ENCODE measurements at places on chromosomes 16 and 17.

GRCh38 chr16:7887316-7887715 lies 554.7 kb downstream of the RBFOX1 start:
- no peak for DNase-seq

DNA sequence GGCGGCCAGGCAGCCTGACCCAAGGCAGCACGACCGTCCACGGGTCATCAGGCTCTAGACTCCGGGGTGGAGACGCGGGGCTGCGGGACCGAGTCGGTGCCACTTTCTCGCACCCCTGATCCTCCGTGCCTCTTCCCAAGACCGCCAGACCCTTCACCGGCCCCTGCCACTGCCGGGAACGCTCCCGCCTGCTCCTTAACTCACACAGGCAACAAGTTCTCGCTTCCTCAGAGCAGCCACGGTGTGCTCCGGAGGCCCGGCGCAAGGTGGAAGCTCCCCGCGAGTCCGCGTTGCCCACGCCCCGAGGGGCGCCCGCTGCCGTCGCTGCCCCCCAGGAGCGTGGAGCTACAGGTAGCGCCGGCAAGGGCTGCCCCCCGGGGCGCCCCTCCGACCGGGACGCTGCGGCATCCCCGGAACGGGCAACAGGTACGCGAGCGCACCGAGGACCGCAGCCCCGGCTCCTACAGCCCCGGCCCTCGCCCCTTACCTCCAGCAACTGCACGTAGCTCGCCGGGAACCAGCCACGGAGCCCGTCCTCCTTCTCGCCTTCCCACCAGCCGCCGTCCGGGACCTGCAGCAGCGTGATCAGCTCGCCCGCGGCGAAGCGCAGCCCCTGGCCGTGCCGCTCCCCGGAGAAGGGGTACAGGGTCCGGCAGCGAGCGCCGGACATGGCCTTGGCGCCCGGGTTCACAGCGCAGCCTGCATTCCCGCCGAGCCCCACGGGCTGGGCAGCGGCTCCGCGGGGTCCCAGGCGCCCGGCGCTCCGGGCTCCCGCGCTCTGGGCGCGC lies 491 bp downstream of the GAS7 start:
- DNase-seq, result no peak

DNA sequence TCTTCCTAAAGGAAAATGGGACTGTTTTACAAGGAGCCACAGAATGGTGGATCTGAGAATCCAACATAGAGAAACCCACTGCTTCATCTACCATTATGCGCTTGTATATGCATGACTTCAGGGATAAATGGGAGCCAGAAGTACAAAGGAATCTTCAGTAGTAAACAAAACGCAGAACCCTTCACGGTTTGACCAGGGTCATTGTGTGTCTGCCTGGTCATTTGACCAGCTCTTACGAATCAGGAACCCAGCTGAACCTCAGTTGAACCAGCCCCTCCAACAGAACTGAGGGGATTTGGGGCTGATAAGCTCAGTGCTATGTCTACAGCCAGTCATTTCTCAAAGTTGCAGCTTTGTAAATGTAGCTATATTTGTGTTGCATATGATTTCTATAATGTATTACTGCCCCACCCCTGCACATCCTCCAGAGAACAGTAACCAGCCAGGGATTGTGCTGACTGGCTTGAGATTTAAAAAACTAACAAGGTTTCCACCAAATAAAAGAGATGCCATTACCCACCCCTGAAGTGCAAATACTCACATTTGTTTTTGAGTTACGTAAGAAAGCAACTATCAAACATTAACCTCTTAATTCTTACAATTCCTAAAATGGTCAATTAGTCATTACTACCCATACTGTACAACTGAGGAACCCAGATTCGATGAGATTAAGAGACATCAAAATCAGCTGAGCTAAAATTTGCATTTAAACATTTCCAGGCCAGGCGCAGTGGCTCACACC lies 6.3 kb downstream of the CMTM4 start:
- no peak for DNase-seq

DNA sequence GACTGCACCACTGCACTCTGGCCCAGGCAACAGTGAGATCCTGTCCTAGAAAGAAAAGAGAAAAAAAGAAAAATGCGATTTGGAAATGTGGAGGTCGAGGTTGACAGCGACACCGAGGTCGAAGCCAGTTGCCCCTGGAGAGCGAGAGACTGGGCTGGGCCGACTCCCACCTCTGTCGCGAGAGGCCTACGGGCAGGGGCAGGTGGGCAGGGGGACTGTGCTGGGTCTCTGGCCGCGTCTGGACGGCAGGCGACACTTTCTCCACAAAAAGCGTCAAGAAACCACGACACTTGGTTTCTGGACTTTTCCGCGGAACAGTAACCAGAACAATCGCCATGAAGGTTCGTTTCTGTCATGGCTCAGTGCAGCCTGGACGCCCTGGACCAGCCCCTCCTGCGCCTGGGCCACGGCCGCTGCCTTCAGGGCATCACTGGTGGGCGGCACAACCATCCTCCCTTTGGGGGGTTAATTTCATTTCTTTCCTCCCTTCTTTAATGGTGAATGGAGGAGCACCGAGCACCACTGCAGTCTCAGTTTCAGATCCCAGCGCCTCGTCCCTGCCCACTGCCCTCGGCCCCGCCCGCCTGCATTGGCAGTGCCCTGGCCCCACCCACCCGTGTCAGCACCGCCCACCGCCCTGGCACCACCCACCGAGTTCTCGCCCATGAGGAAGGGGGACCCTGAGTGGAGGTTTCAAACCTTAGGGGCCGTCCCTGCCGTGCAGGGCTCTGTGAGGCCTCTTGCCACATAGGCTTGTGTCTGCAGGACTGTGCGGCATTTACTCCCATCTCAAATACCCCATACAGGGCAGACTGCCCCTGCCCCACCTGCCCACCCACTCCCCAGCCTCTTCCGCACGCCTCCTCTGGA lies 18.5 kb upstream of the CDH15 start:
- DNase-seq, result no peak

- peak; percentile 79 for DNase-seq
Observed at GRCh38 chr17:40322358-40323315, 13.7 kb downstream of the RARA start.

GRCh38 chr17:27628376-27628775 lies 2.6 kb upstream of the LGALS9 start:
- DNase-seq, result no peak

DNA sequence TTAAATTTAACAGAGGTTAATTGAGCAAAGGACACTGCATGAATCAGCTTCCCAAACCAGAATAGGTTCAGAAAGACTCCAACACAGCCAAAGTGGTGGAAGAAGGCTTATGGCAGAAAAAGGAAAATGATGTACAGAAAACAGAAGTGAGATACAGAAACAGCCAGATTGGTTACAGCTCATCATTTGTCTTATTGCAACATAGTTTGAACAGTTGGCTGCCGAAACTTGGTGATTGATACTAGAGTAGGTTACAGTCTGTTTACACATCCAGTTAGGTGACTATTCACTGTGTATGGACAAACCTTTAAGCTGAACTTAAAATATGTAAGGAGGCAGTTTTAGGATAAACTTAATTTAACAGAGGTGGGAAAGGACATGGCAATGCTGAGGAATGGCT lies 18.3 kb downstream of the TMEM100 start:
- peak; percentile 52 for DNase-seq

- peak; percentile 92 for DNase-seq
Observed at GRCh38 chr17:4161192-4161966, 18.4 kb downstream of the CYB5D2 start.

GRCh38 chr16:58249388-58249779 lies 45.4 kb downstream of the PRSS54 start:
- no peak for DNase-seq

DNA sequence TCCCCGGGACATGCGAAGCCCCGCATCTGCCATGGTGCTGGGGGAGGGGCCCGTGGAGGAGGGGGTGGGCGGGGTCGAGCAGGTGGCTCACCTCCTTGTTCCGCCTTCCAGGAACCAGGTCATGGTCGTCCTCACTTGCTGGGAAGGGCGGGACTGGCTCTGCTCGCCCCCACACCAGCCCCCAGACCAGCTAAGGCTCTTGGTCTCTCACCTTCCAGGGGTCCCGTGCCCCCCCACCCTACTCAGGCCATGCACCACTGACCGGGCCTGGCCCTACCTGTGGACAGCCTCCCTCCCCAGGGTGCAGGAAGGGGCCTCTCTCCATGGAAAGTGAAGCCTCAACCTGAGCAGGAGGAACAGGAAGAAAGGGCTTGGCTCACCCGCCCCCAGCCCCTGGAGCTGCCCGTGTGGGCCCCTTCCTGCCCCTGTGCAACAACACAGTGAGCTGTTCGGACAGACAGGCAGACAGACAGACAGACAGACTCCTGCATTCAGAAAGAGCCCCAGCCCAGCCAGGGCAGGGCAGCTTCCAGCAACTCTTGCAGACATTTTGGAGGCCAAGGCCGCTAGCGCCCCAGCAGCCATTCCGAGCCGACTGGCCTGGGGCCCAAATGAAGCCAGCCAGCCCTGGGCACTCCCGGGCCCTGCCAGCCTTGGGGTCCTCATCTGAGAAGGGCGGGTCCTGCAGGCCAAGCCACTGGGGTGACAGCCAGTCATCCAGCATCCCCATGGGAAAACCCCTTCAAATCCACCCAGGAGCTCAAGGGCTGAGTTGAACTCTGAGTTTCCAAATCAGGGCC lies 8.1 kb upstream of the KREMEN2 start:
- DNase-seq, result no peak

GRCh38 chr17:17298108-17298507 lies 5.1 kb upstream of the NT5M start:
- peak; percentile 62 for DNase-seq

DNA sequence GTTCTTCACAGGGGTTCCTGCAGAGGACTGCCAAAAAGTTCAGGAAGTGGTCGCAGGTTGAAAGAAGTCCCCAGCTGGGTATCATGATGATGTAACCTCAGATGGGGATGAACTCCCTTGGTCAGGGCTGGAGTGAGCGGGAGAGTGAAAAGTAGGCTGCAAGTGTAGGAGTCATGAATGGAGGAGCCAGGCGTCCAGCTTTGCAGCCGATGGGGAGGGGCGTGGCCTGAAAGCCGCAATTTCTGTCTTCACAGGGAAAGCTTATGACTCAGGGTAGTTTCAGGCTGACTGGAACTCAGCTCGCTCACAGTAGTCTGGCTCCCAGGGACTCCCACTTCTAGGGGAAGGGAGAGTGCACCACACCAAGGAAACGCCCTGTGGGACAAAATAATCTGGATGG lies 70.0 kb upstream of the HS3ST3A1 start:
- DNase-seq, result peak; percentile 62

DNA sequence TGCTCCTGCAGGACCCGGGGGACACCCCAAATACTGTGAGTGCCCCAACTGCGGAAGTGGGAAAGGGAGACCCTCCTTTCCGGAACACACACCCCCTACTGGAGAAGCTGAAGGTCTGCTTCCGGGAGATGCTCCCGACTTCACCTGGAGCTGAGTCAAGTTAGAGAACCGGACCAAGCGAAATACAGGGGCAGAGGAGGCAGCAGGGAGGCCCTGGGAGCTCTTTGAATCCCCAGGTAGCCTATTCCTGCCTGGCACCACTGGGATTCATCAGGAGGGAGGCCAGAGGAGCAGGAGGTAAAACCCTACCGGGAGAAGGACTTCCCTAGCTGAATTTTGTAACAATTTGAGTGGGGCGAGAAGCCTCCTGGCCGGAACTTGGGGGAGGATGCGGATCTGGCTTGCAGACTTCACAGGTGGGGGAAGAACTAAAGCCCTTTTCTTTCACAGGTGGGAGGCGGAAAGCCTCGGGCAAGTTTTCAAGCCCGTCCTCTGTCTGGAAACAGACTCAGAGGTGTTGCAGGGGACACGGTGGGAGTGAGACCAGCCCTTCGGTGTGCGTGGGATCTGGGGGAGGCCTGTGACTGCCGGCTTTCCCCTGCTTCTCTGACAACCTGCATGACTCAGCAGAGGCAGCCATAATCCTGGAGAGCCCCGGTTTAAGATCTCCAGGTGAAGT lies 22.4 kb upstream of the TEKT1 start:
- DNase-seq, result no peak

- peak; percentile 67 for DNase-seq
Observed at GRCh38 chr17:7235693-7236665, 1.7 kb upstream of the DVL2 start.

GRCh38 chr16:9092978-9093344 lies 1.5 kb downstream of the HAPSTR1 start:
- DNase-seq, result no peak

All from fibroblast of mammary gland (primary cell).